Dorsolateral prefrontal cortex (tissue), 122 donors: ENCODE measurements at places on chromosomes 13 and 19.

DNA sequence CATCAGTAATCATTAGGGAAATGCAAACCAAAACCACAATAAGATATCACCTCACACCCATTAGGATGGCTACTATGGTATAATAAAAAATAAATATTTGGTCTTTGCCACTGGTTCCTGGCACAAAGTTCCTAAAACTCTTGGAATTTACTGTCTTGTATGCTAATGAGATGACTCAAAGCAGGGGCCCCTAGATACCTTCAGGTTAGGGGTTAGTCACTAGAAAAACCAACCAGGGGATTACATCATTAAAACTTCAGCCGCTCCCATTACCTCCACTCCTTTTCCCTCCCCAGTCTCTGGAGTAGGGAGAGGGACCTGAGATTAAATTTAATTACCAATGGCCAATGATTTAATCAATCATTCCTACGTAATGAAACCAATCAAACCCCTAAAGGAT, 49.6 kb downstream of the THSD1 start:
- DNase-seq: no peak

- no peak for DNase-seq
These were observed 110.8 kb upstream of the C1QTNF9B start for GRCh38 chr13:24007979-24008620.

DNA sequence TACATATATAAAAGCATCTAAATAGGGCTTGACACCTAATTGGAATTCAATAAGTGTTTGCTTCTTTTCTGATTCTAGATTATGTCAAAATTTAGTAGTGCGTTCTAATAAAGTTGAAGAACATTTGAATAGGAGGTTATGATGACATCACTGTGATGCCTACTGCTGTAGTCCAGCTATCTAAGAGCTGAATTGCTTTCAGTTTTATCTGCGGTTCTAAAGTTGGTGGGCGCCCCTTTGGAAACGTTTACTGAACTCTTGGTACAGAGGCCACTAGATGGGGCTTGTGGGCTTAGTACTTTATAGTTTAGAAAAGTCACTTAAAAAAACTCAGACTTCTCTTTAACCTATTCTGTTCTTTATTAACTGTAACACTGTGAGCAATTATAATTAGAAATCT, 776.9 kb downstream of the GPC5 start:
- DNase-seq: no peak

DNA sequence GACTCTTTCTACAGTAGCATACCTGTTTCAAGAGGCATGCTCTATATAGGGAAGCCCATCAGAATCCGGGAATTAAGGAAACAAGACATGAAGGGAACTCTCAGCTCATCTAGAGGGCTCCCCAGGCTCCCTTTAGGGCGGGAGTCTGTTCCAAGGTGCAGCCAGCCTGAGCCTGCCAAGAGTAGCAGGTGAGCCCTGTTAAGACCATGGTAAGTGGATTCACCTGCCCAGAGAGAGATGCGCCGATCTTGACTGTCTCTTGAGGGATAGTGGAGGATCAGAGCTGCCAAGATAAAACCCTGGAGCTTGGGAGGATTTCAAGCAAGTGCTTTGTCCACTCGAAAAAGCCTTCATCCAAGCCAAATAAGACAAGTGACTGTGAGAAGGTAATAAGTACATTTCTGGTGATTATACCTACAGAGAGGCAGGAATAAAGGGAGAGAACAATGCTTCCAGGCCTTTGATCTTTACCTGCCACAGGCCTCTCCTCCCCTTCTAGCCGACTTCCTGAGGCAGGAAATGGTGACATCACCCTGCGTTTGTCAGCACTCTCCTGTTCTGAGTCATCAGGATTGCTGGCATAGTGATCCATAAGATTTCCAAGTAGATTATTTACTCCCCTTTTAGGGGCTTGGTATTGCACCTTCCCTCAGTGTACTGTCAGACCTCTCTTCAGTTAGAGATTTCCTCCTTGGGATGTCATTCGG, 31.5 kb downstream of the KLF5 start:
- DNase-seq: no peak

GRCh38 chr13:29227576-29227975, 367.9 kb downstream of the SLC7A1 start:
- no peak for DNase-seq

- no peak for DNase-seq
These were observed 73.8 kb upstream of the UBAC2 start for GRCh38 chr13:99126821-99127220.

- DNase-seq: no peak
These were observed 437.7 kb downstream of the IRS2 start for GRCh38 chr13:109348519-109349258.

- DNase-seq: no peak
These were observed 146.3 kb upstream of the ZNF536 start for GRCh38 chr19:30225676-30226463.

- DNase-seq: no peak
These were observed 210.1 kb downstream of the MAB21L1 start for GRCh38 chr13:35266412-35266811.
